GM23248 (cell line): ENCODE measurements at places on chromosomes 1 and 21. TPM values are rescaled to one million over a fixed set of nuclear protein-coding genes. Genes with fewer than 3 reads are reported as not detected.

DNA sequence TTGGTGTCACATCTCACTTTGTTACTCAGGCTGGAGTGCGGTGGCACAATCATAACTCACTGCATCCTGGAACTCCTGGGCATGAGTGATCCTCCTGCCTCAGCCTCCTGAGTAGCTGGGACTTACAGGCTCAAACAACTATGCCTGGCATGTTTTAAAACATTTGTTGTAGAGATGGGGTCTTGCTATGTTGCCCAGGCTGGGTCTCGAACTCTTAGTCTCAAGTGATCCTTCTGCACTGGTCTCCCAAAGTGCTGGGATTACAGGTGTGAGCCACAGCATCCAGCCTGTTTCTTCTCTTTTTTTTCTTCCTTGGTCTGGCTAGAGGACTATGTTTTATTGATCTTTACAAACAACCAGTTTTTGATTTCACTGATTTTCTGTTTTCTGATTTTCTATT is 64.6 kb downstream of the LHX4 start:
- H3K4me3 ChIP-seq: no peak overlapping the region
- H3K36me3 ChIP-seq: no peaks in the 10 kb centered on the region

- DNase-seq: peak; percentile 41
- H3K36me3 ChIP-seq: no peaks in the 10 kb centered on the region
- peaks cover under 1% of the 10 kb centered on the region; the same call in 1 of the 2 replicates for H3K27me3 ChIP-seq
- no peaks in the 10 kb centered on the region for H3K4me1 ChIP-seq
These were observed 229.1 kb downstream of the KCNJ6 start for GRCh38 chr21:37686991-37687810.

- no peak for DNase-seq
- no peak overlapping the region for H3K27ac ChIP-seq
- H3K27me3 ChIP-seq: no peaks in the 10 kb centered on the region
These were observed 8.7 kb downstream of the TACSTD2 start for GRCh38 chr1:58568271-58568860.

DNA sequence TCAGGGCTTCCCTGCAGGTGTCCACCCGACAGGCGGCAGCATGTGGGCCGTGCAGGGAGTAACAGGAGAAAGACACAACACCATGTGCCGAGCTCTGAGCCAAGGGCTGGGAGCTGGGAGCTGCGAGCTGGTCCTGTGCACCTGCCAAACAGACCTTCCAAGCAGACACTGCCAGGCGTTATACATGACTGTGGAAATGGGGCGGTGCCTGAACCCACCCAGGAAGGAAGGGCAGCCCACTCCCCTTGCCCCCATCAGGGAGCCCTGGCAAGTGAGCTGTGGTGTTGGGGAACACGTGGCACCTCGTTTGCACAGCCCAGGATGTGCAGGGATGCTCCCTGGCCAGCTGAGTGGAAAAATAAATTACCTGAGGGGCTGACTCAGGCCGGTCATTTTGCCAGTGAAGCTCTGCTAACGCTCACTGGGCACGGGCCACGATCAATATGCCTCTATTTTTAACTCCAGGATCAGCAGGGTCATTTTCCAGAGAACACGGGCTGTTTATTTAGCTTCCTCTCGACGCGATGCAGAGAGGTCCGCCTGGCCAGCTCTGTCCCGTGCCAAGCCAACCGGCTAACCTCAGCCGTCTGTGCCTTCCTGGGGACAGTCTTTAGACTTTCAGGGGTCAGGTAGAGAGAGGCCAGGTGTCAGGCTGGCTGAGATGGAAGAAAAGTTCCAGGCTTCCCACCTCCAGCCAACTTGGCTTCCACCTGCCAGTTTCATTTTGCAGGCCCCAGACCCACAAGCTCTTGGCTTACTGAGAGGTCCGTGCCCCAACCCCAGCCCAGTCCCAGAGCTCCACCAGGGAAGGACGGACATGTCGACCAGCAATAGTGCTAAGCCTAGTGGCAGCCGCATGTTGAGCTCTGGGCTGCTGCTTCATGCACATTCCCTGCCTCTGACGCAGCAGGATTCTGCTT is 196.7 kb upstream of the VAMP3 start:
- no peaks in the 10 kb centered on the region for H3K36me3 ChIP-seq
- no peaks in the 10 kb centered on the region for H3K4me1 ChIP-seq
- H3K27me3 ChIP-seq: peaks cover 4% of the 10 kb centered on the region; the same call in 1 of the 2 replicates
- no peak overlapping the region for H3K27ac ChIP-seq
- no peak overlapping the region for H3K4me3 ChIP-seq
- no peak for DNase-seq

- DNase-seq: no peak
- no peak overlapping the region for H3K4me3 ChIP-seq
- H3K27me3 ChIP-seq: peaks cover 9% of the 10 kb centered on the region; the same call in 1 of the 2 replicates
- H3K4me1 ChIP-seq: no peaks in the 10 kb centered on the region
These were observed 432.3 kb downstream of the PTPRU start for GRCh38 chr1:29668551-29669157.

DNA sequence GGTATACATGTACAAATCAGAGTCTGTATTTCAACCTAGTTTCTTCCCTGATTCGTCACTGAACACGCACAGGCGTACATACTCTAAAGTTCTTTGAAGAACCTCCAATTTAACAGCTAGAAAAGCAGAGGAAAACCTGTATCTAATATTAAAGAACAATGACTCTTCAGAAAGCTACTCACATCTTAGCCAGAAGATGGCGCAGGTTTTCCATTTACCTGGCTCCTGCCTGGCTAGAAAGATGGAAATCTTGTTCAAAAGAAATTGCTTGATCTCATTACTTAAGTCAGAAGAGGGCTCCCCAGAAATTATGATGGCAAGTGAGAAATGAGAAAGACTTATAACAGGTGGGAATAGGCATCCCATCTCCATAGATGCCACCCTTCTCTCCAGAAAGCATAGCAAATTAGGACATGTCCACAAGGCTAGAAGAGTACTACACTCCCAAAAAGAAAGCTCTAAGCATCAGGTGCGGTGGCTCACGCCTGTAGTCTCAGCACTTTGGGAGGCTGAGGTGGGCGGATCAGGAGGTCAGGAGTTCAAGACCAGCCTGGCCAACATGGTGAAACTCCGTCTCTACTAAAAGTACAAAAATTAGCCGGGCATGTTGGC is 19.0 kb upstream of the L1TD1 start:
- DNase-seq: peak; percentile 71
- H3K36me3 ChIP-seq: no peaks in the 10 kb centered on the region
- H3K27ac ChIP-seq: no peak overlapping the region
- no peaks in the 10 kb centered on the region for H3K4me1 ChIP-seq
- H3K4me3 ChIP-seq: no peak overlapping the region
- H3K27me3 ChIP-seq: peaks cover 6% of the 10 kb centered on the region

The DNM3 gene
- 0.11 and 2.1 TPM in 2 replicates for total RNA-seq

The JAM2 gene
- total RNA-seq: 0.13 and 1.9 TPM in 2 replicates
